ENCODE measurements at places on chromosomes 7 and 10.

DNA sequence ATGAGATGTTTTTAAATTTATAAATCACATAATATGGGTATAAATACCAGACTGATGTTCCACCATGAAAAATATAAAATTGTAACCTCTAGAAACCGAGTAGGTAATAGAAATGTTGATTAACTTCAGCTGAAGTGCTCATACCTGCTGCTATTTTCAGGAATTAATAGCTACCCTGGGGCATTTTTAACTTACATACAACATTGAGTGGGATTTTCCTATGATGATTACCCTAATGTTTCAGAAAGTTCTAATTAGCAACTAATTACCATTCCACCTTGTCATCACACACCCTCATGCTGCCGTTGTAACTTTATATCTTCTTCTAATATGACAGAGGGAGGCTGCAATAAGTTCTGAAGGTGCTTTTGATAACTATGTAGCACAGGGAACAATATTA is 53.5 kb upstream of the ARHGAP12 start:
- DNase-seq = no peak

DNA sequence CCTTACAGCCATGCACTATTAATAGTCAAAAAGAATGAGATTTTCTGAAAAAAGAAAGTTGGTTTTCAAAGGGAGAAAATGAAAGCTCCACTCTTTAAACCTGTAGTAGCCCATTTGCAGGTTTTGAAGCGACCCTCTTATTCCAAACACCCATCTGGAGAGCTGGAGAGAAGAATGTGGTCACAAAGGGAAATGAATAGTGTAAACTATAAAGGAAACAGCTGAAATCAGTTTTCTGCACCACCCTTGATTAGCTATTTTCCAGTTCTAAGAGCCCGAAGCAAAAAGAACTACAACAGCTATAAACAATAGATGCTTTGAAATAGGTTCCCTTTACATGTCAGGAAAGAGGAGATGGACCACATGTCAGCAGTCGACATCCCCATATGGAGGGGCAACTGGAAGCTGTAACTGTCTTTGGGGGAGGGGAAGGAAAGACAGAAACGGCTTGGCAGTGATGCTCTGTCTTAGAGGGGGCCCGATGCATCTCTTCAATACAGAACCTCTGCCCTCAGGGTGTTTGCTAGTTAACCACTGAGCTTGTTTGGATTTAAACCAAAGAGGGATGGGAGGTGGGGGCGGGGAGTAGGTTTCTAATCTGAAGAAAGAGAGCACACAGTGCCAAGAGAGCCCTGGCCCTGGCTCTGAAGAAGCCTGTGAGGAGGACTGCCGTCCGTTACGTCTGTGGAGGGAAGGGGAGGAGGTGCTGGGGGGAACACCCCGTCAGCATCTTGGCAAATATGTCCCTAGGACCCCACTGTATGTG is 55.3 kb downstream of the CPVL start:
- no peak for DNase-seq

DNA sequence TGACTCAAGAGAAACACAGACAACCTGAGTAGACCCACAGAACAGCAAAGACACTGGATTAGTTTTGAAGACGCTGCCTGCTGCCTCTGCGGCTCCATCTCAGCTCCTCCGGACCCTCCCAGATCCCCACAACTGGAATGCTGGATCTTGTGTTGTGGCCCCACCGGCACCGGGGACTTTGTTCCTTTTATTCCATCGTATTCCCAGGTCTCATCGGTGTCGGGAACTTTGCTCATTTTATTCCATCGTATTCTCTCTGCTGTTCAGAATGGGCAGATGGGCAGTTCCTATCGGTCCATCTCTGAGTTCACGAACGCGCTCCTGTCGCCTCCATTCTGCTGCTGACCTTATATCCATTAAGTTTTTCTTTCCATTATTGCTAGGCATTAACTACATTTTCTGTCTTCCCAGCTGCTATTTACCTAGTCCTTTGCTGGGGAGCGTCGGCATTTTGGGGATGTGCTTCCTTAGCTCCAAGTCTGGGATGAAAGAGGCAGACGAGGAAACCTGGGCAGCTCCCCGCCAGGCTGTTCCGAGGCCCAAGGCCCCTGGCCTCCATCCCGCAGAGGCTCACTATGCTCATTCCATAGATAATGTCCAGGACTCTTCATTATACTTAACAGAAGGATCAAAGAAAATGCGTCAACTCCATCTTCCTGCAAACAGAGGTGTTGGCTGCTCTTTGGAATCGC is 192.4 kb downstream of the MAD1L1 start:
- DNase-seq = no peak

- DNase-seq = no peak
Measured at GRCh38 chr10:32169556-32169955, 113.3 kb upstream of the KIF5B start.

DNA sequence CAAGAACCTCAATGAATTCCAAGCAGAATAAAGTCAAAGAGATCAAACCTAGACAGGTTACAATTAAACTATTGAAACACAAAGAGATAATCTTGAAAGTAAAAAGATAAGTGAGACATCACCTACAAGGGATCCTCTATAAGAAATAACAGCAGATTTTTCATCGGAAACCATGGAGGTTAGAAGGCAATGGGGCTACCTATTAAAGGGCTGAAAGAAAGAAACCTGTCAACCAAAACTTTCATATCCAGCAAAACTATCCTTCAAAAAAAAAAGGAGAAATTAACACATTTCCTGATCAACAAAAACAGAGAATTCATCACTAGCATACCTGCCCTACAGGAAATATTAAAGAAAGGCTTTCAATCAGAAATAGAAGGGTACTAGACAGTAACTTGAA is 244.9 kb downstream of the ARHGAP12 start:
- no peak for DNase-seq

GRCh38 chr10:13390604-13391522 is 42.8 kb upstream of the SEPHS1 start:
- no peak for DNase-seq

- DNase-seq = no peak
Measured at GRCh38 chr10:51663086-51663485, 36.3 kb downstream of the CSTF2T start.

GRCh38 chr10:43739161-43739560 is 90.5 kb upstream of the ZNF32 start:
- DNase-seq = no peak

All from 8988T (cell line).